Stimulated activated CD8-positive, alpha-beta memory T cell treated with anti-CD3 and anti-CD28 coated beads, Interleukin-4, amount 100 ng/mL, for 1 hour (primary cell): ENCODE measurements at places on chromosomes 2 and 18.

GRCh38 chr18:51076503-51076902, 46.5 kb downstream of the SMAD4 start:
- no peak for DNase-seq

DNA sequence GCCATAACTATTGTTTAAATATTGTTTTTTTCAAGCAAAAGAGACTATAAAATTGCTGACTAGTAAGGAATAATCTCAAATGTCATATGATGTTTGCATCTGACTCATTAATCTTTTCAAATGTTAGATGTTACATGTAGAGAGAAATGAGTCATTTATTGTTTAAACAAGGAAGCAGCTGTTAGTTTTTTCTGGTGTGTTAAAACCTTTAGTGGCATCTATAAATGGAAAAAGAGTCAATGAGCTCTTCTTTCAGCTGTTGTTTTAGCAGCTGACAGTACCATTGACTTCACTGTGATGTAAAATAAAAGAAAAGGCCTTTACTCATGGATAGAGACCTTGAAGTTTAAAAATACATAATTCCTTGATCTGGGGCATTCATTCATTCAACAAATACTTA, 1.8 kb upstream of the KLHL41 start:
- DNase-seq, result no peak

GRCh38 chr2:181949047-181949446, 36.6 kb upstream of the PPP1R1C start:
- no peak for DNase-seq

DNA sequence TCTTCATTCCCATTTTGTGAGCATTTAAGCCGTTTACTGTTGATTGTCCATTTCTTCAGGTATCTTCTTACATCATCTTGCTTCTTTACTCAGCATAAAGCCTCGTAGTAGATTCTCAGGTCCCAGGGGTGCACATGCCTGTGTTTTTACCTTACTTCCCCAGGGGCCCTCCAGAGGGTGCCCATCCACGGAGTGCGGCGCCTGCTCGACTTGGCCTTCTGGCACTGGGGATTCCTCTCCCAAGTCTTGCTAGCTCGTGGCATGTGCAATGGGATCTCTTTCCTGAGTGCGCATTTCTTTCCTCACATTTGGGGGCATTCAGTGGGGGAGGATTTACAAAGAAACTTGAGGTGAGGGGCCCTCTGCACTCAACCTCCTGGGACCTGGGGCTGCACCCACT, 148.1 kb downstream of the AGAP1 start:
- no peak for DNase-seq

DNA sequence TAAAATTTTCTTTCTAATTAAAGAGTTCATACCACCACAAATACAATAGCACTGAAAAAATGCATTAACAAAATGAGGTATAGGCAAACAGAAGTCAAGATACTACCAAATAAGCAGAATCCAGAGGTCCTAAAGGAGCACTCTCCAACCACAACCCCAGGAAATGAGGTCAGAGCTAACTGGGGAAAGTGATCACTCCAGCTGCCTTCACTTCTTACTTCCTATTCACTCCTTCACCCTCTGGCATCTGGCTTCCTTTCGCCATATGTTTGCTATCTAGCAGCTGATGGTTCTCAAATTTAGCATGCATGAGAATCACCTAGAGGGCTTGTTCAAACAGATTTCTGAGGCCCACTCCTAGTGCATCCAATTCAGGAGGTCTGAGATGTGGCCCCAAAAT, 212.6 kb upstream of the ACVR2A start:
- DNase-seq, result no peak

- no peak for DNase-seq
Measured at GRCh38 chr2:207142461-207142860, 23.3 kb downstream of the KLF7 start.

GRCh38 chr2:105287692-105288091, 41.8 kb downstream of the TGFBRAP1 start:
- no peak for DNase-seq

DNA sequence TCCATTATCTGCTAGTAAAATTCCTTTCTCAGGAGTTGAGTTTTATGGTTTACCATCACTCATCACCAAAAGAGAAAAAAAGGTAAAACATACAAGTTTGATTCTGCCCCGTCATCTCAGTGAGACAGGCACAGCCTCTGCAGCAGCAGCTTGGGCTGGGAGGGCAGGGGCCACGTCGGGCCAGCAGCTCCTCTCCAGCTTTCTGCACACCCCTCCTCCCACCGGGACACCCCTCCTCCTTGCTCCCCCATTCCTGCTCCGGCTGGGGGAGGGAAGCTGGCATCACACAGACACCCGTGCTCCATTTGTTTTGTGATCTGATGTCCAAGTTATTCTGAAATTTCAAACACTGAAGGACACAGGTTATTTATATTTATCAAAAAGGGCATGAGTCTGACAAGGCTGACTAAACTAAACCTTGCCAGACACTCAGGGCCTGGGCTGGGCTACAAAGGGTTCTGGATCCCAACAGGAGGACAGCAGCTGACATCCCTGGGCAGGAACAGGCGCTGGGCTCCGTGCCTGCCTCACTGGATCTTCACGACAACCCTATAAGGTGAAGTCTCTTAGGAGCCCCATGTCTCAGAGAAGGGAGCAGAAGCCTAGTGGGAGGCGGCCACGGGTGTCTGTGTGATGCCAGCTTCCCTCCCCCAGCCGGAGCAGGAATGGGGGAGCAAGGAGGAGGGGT, 71.4 kb downstream of the HDAC4 start:
- no peak for DNase-seq

DNA sequence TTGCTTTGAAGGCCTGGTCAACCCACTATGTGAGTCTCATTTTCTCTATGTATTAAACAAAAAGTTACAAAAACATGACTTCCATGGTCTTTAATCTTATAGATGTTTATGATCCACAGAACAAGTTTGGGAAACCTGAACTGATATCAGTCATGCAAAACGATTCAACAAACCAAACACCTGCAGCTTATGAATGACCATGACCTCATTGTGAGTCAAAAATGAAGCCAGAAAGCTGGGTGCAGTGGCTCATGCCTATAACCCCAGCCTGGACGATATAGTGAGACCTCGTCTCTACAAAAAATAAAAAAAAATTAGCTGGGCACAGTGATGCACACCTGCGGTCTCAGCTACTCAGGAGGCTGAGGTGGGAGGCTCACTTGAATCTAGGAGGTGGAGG, 270.4 kb upstream of the CCDC68 start:
- no peak for DNase-seq
